Renal cortical epithelial cell (primary cell): ENCODE measurements at places on chromosomes 11 and 22. TPM values are rescaled to one million over a fixed set of nuclear protein-coding genes. Genes with fewer than 3 reads are reported as not detected.
A peak's percentile ranks its signal among the peaks of the same experiment; 100 is the strongest.

Gene VSIG10L2
- not detected in 2 replicates for total RNA-seq

Gene NECTIN1
- total RNA-seq: 3.6 and 4.7 TPM in 2 replicates

Gene NCAM1
- total RNA-seq: 1.9 and 3.9 TPM in 2 replicates

Gene CCDC87
- total RNA-seq: 0.35 and 0.80 TPM in 2 replicates

Gene ATP6V1E1
- total RNA-seq: 219 and 241 TPM in 2 replicates

Gene OR6A2
- total RNA-seq: 0.50 TPM in 1 of 2 replicates, not detected in the other

Gene TMEM41B
- 32.6 and 81.1 TPM in 2 replicates for total RNA-seq

GRCh38 chr11:112590764-112591163 is 330.1 kb upstream of the PLET1 start:
- no peak for DNase-seq

DNA sequence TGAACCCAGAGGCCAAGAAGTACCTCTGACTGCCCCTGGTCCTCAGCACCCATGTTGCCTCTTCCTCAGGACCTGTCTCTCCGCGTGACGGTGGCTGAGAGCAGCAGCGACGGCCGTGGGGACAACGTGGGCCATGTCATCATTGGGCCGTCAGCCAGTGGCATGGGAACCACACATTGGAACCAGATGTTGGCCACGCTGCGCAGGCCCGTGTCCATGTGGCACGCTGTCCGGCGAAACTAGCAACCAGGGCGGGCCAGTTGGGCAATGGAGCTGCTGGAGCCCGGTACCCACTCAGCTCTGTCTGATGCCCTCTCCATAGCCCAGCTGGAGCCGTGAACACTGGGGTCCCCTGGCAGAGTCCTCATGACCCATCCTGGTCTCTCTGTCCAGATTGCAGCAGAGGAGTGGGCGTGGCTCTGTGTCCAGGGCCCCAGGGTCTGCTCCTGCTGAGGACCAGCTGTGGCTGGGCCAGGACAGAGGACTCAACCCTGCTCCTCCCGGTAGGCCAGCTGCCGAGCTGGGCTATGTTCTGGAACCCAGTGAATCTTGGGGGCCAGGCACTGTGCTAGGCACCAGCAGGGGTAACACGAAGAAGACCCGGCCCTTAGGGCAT is 8.0 kb upstream of the RHOD start:
- no peak for DNase-seq

- DNase-seq: no peak
Measured at GRCh38 chr11:62574363-62575071, 826 bp upstream of the EEF1G start.

DNA sequence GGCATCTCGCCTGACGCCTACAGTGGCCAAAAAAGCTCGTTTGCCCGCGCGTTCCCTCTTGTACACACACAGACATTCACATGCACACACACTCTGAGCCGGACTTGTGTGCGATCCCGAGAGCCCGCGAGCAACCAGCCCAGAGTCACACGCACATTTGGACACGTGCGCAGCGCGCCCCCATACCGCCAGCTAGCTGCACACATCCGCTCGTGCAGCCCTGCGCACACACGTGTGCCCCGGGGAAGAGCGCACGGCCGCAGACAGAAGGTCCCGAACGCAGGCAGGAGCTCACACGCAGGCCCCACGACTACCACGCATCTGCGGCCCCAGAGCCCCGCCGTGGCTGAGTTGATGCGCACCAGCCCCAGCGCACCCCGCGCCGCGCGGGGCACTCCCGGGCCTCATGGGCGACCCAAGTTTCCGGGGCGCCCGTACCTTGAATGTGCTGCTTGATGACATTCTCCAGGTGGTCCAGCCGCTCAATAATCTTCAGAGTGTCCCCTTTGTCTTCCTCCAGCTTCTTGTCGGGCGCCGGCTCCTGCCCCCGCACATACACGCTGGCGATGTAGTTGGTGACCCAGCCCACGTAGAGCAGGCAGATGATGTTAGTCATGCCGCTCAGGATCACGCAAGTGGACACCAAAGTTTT is 758 bp downstream of the GALNT18 start:
- DNase-seq: no peak

DNA sequence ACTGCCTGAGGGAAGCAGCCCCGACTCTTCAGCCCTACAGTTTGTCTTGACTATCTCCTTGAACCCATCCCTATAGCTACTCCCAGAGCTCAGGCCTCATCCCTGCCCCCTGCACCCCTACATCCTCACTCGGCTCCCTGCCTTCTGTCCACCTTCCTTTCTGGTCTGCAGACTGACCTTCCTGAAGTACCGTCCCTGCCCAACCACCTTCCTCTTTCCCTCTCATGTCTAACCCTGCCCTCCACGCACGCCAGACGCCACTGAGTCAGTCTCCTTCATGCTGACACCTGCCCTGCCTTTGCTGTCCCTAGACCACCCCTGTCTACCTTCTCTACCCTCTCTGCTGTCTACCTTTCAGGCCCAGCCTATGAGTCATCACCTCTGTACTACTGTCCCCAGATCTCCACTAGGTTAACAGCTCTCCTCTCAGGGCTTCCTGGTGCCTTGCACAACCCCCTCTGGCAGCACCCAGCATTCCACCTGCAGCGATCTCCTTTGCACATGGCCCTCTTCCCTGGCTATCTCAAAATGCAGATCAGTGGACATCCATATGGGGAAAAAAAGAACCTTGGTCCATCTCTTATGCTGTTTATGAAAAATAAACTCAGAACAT is 8.9 kb downstream of the KCTD21 start:
- peak; percentile 38 for DNase-seq

DNA sequence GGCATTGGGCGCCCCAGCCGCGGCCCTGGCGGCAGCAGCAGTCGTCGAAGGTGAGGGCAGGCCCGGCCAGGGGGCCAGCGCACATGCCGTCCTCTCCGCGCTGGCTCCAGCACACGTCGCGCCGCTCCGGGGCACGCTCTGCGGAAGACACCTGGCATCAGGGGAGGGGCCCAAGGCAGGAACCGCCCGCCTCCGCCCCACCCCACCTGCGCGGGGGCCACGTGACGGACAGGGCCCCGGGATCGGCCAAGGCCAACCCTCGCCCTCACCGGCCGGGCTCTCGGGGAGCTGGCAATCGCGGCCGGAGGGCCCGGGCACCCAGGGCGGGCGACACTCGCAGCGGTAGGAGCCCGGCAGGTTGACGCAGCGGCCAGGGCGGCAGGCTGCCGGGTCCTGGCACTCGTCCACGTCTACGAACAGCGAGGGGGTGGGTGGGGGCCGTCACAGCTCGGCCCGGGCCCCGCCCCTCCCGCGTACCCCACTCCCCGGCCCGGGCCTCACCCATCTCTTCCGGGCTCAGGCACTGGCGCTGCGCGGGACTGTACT is 14.9 kb downstream of the SCYL1 start:
- no peak for DNase-seq

DNA sequence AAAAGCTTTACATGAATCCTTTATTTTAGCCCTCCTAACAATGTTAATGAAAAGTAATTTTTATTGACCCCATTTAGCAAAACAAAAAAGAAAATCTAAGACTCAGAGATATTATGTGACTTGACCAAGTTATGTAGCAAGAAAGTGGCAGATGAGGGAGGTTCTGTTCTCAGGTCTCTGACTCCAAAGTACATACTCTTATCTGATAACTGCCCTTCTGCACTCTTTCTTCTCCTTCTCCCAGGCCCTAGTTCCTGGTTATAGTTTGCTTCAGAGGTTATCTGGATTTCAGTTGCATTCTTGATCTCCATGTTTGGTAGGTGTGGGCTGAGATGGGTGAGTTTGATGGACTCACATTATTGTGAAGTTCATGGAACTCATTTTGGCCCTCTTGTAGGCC is 4.5 kb downstream of the OR9Q2 start:
- DNase-seq: no peak

GRCh38 chr22:45948081-45948648 is 28.8 kb downstream of the WNT7B start:
- DNase-seq: no peak

DNA sequence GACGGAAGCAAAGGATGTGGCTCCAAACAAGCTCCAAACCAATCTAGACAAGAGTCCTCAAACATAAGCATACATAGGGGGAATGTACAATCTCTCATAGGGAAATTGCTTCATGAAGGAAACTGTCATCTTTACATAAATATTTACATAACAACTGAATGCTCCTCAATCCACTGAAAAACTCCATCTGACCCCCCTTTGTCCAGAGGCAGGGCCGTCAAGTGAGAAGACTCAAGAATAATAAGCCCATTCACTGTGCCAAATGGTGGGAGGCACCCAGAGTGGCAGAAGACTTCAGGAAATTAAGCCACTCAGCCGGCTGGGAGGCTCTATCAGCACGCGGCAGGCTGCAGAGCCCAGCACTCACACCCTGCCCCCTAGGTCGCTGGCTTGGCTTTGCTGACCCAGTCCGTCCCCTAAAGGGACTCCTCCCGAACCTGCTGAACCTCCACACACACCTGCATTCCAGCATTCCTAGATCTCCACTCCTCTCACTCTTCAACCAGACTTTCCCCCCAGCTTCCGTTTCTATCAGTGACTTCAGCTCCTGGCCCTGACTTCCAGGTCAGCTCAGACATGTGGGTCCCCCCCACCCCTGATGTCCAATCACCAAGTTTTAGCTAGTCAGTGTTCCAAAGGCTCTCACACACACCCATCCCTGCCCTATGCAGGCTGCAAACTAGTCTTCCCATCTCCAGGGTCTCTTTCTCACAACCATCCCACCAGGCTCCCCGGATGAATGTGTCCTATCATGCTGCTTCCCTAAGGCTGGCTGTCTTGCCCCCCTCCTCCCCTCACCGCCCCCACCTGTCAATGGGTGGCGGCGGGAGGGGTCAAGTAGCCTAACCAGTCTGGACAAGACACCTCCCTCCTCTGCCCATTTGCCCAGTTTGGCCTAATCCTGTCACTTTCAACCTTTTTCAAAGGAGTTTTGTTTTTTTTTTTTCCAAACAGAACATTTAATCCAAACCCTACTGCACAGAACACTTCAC is 11.3 kb downstream of the VPS37C start:
- DNase-seq: peak; percentile 31

DNA sequence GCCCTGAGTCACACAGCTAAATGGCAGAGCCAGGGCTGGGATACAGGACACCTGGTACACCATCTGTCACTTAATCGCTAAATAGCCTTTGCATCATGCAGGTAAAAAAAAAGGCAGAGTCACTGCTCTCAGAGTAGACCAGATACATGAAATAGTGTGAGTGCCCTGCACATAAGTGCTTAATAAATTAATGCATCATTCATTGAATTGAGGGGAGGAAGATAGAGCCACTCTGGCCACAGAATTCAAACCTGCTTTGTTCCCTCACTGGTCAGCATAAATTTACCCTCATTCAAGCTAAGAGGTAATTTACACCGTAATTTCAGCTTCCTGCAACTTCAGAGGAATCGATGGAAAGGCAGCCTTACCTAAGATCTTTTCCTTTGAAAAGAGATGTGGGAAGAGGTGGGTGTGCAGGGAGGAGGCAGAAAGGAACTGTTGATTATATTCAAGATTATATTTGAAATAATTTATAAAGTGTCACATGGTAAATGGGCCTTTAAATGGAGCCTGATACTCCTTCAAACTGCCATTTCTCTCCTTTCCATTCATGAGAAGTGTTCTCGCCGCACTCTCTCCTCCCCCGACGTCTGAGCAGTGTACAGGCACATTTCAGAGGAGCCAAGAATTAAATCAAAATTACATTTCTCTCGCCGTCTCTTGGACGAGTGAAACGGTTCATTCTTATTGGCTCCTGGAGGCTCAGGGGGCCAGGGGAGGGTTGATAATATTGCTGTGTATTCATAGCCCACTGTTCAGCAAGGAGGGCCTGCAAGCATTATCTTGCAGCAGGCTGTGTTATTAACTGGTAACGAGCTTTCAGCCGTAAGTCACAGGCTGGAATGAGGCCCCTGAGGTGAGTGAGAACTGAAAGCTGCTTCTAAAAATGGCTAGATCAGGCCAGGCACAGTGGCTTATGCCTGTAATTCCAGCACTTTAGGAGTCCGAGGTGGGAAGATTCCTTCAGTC is 52.2 kb upstream of the HMGXB4 start:
- DNase-seq: no peak

DNA sequence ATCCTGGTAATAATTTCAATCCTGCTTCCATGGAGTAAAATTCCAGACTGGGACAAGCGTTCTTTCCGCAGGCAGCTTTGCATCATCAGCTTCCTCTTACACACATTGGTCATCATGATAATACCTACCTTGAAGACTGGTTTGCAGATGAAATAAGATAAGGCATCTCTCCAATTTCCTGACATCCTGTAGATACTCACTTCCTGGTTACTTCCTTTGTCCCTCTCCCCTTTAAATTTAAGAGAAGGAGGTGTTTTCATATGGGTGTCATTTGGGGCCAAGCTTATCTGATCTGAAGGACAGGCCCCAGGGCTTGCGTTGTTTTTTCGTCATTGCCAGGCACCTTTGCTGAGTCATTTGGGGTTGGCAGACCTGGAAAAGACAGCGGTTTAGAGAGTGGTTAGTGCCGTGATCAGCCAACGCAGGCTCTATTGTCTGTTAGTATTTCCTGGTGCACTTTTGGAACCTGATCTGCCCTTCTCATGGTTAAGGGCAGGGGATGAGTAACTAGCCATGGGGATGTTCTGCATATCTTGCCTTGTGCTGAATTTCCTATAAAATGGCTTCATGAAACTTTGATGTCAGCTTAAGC is 24.1 kb downstream of the GRAMD1B start:
- peak; percentile 42 for DNase-seq

DNA sequence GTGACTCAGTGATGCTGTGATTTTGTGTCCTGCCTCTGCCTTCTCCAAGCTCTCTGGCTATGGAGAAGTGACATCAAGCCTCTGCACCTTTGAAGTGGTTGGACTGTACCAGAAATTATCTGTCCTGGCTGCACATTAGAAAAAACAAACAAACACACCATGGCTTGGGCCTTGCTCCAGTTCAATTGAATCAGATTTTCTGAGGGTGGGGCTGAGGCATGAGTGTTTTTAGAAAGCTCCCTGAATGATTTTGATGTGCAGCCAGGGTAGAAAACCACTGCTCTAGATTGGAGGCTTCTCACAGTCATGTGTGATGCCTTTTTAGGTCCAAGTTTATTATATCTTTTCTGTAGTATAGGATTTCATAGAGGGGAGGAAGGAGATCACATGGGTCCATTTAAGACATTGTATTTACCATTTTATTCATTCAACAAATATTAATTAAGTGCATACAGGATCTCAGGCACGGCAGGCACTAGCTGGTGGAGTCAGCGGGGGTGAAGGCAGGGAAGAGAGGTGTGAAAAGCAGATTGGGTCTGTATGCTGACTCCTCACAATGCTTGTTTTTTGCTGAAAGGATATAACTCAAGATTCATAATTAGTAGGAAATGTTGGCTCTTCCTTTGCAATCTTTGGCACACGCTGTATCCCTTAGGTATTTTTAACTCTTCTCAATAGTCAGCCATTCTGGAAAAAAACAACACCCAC is 7.1 kb upstream of the VSTM5 start:
- DNase-seq: no peak

GRCh38 chr11:68761801-68762200 is 10.5 kb upstream of the TESMIN start:
- DNase-seq: no peak

GRCh38 chr11:22194306-22194705 is 1.4 kb downstream of the ANO5 start:
- no peak for DNase-seq

GRCh38 chr11:116615211-116615865 is 157.4 kb downstream of the BUD13 start:
- DNase-seq: no peak

GRCh38 chr11:63716046-63716445 is 34.7 kb downstream of the RTN3 start:
- no peak for DNase-seq
